ENCODE measurements at places on chromosomes 3 and 15.

- DNase-seq, result no peak
Observed at GRCh38 chr3:194497799-194498575, 11.2 kb upstream of the ATP13A3 start.

DNA sequence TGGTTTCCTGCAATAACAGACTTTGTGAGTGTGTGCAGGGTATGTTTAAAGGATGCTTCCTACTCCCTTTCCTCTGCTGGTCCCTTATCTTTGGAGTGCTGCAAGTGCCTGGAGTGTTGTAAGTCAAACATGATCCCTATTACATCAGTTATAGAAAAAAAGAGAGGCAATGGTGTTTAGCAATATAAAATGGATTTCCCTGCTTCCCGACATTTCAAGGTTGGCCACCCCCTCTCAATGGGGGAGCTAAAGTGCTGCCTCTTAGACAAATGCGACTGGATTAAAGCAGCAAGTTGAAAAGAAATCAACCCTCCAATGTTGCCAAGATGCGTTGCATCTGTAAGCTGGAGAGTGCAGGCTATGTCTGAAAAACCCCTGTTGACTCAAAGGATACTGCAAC is 203.1 kb upstream of the WNT5A start:
- DNase-seq, result no peak

DNA sequence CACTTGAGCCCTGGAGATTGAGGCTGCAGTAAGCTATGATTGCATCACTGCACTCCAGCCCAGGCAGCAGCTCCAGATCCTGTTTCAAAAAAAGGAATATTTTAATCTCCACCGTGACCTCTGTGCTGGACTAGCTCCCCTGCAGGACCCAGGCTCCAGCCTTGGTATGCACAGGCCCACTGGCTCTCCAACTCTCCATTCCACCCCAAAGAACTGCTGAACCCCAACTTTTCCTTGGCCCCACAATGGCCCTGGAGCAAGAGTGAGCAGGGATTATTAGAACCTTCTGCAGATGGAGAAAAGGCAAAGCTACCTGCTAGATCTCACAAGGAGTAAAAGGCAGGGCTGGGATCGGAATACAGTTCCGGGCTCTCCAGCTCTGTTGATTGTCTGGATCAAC is 32.8 kb upstream of the SFMBT1 start:
- no peak for DNase-seq

GRCh38 chr15:26981492-26981891 is 10.5 kb downstream of the GABRG3 start:
- DNase-seq, result no peak
